Left colon (tissue), 2 donors: ENCODE measurements at places on chromosomes 1 and 21. TPM values are rescaled to one million over a fixed set of nuclear protein-coding genes. Genes with fewer than 3 reads are reported as not detected.

Gene ERVH48-1
- total RNA-seq = not detected

Gene S100A7
- total RNA-seq = not detected

Gene CNKSR1
- total RNA-seq = 37.3 TPM

Gene DUSP23
- total RNA-seq = 56.9 TPM

Gene BOLA1
- 11.0 TPM for total RNA-seq

Gene ADORA3
- total RNA-seq = 2.1 TPM

GRCh38 chr1:203996126-203996525, 76.8 kb upstream of the SOX13 start:
- DNase-seq = no peak

- no peak for DNase-seq
Measured at GRCh38 chr1:119953266-119953998, 57.1 kb upstream of the ADAM30 start.

- no peak for DNase-seq
Measured at GRCh38 chr1:151624783-151625182, 12.9 kb downstream of the SNX27 start.

GRCh38 chr1:188426561-188426960, 1597.8 kb downstream of the PLA2G4A start:
- no peak for DNase-seq

DNA sequence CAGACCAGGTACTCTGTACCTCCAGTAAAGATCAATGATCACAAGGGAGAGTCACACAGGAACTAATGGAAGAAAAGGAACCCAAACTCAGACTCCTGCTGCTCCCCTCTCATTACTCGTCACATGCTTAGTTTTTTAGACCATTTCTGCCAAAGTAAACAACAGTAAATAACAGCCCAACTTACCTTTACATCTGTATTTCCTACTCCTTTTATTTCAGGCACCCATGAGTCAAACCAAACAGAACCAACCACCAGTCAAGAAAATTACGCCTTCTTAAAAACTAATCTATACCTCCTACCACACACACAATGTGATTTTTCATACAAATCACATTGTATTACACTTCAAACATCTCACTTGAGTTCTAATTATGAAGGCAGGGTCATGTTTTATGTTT, 61.4 kb upstream of the HTR1D start:
- DNase-seq = no peak

DNA sequence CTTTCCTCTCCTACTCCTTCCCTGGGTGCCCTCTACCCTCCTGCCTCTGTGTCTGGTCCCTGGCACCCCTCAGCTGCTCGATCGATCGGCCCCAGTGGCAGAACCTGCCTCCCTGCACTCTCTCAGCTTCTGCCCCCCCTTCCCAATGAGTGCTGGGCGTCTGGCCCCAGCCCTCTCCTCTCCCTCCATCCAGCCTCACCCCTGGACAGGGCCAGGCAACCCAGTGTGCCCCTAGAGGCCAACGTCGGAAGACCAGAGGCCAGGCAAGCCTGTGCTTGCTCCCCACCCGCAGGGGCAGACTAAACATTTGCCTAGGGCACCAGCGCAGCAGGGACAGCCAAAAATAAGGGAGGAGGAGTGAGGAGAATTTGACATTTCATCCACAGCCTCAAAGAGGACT, 43.5 kb downstream of the LGR6 start:
- DNase-seq = peak; percentile 40

DNA sequence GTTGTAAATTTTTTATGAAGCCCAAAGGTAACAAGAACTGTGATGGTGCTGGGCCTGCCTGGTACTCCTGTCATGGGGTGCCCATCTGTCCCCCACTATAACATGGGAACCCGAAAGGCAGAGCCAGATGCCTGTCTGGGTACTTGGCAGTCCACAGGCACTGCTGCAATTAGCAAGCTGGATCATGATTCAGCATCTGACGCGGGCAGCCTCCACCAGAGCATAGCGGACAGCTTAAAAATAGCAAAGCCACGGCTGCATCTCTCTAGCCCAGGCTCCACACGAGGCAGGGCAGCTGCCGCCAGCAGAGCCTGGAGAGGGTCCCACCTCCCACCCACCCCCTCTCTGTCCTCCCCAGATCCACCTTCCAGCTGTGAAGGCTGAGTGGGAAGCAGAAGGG, 22.9 kb downstream of the SUSD4 start:
- no peak for DNase-seq

GRCh38 chr1:183069562-183070216, 46.5 kb downstream of the LAMC1 start:
- DNase-seq = no peak

DNA sequence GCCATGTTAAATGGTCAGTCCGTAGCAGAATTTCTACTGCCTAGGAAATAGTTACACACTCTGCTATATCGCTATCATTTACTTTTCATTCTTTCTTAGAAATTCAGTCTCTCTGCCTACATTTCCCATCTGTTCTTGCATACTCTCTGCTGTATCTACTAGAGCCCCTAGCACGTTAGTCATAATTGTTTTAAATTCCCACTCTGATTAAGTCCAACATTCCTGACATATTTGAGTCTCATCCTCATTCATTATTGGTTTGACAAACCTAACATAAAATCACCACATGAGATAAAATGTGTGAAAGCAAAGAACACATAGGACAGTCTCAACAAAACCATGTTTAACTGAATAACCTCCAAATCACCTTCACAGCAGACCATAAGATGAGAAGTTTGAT, 513.6 kb downstream of the PLPP3 start:
- DNase-seq = no peak

GRCh38 chr1:22962558-22962957, 10.1 kb downstream of the LACTBL1 start:
- DNase-seq = no peak

DNA sequence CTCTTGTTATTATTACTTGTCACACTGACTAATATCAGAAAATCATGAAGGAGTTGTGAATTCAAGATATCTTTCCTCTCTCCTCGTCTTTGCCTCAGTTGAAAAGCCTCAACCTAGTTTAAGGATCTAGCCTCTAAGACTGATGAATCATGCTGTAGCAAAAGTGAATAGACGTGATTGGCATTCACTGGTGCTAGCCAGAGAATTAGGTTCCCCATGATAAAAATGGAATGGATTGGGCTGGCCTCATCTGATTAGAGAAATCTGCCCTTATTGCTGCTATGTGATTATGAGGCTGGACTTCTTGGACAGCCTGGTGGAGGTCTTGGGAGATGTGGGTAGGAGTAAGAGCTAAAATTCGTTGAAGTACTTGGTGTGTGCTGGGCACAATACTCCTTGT, 208.2 kb downstream of the BACH1 start:
- no peak for DNase-seq

GRCh38 chr1:30779294-30780071, 21.9 kb upstream of the LAPTM5 start:
- peak; percentile 64 for DNase-seq

- DNase-seq = no peak
Measured at GRCh38 chr1:201025571-201026002, 2.1 kb upstream of the KIF21B start.

DNA sequence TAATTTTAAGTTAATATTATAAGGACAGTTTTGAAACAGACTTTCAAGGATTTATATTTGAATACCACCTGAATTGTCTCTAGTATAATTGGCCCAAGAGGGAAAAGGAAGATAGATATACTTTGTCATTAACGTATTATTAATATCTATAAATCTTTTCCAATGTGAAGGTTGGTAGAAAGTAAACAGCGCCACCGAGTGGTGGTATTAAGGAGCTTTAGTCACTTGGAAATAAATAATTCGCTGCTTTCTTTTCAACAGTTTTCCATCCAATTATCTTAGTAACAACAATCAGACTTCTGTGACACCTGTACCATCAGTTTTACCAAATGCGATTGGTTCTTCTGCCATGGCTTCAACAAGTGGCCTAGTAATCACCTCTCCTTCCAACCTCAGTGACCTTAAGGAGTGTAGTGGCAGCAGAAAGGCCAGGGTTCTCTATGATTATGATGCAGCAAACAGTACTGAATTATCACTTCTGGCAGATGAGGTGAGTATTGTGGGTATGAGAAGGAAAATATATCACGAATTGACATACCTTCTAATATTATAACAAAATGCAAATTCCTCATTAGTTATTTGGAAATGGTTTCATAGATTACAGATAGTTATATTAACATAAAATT, 37.7 kb downstream of the SH3GLB1 start:
- DNase-seq = peak; percentile 47

- DNase-seq = no peak
Measured at GRCh38 chr21:41024746-41025254, 143.2 kb upstream of the BACE2 start.

GRCh38 chr1:87170931-87171598, 157.6 kb upstream of the LMO4 start:
- no peak for DNase-seq

DNA sequence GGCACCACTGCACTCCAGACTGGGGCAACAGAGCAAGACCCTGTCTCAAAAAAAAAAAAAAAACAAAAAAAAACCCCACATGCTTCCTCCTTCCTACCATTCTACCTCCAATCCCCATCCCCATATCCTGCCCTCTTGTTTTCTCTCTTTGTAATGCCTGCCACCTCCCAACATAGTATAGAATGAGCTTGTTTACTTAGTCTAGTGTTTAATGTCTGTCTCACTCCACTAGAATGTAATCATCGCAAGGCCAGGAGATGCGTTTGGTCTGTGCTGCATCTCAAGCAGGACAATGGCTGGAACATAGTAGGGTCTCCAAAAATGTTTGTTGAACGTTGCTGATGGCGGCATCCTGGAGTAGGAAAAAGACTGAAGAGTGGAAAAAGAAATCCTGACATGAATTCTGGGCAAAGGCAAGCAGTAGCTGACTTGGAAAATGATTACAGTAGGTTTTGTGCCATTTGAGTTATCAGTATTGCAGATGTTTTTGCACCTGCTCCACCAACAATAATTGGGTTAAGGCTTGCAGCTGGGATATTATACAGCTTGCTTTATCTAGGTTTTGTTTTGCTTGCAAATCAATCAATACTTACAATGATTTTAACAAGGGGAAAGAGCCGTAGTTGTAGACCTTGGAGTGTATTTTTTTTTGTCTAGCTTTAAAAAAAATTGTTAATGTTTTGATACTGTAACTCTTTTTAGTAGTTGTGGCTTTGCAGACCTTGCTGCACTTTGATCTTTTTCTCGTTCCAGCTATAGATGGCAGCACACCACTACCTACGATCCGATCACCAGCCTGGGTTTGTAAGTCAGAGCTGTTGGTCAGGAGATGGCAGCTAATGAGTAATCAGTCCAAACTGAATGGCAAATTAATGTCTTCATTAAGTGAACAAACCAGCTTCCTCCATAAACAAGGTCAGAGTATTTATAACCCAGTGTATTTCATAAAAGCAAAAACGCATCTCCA, 62.4 kb downstream of the BACH1 start:
- DNase-seq = no peak

DNA sequence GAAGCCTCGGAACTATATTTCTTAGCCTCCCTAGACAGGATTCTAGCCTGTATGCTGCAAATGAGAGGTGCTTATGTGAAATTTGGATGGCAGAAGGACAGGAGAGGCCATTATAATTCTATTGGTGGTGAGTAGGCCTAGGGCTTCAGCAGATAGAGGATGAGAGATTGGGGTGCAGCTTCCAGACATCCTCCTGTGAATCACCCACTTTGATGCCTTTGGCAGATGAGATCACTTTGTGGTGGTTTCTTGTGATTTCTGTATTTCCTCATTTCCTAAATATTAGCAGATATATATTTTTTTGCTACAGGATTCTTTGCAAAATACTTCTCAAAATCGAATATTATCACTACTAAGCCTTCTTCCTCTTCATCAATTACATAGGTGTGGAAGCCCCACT, 37.3 kb downstream of the MFSD2A start:
- no peak for DNase-seq

DNA sequence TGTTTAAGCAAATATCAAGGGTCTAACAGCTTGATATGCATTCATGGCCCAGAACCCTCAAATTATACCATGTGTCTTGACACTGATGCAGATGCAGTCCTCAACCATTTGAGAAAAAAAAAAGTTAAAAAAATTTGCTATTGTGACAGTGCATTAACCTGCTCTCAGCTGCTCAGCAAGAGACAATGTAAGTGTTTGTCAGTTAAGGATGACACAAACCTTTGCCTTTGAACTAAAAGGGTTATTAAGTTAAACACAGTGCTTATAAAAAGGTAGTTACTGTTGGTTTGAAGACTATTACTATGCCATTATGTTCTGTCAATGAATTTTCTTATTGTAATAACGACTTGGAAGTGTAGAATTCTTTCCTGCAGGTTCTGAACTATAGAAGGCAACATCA, 655.6 kb upstream of the NEGR1 start:
- DNase-seq = no peak

DNA sequence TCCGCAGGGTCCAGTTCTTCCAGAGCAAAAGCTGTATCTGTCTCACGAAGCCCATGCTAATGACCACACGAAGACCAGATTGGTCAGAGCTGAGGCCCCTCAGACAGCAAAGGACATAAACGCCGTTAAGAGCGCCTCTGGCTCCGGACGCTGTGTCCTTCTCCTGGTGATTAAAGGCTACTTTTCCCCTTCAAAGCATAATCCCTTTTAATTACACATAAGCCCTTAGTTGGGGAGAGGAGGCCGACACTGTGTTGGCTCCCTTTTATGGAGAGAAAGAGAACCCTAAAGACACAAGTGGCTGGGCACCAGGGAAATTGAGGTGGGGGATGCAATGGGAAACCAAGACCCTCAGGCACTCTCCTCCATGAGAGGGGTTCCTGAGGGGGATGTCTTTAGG, at the start of gene ABCA4:
Gene ABCA4, minus strand, starts transcription at position 158 of the 400 bp plus-strand sequence. Its CDS starts 103 bp downstream, at position 55.
- no peak for DNase-seq

DNA sequence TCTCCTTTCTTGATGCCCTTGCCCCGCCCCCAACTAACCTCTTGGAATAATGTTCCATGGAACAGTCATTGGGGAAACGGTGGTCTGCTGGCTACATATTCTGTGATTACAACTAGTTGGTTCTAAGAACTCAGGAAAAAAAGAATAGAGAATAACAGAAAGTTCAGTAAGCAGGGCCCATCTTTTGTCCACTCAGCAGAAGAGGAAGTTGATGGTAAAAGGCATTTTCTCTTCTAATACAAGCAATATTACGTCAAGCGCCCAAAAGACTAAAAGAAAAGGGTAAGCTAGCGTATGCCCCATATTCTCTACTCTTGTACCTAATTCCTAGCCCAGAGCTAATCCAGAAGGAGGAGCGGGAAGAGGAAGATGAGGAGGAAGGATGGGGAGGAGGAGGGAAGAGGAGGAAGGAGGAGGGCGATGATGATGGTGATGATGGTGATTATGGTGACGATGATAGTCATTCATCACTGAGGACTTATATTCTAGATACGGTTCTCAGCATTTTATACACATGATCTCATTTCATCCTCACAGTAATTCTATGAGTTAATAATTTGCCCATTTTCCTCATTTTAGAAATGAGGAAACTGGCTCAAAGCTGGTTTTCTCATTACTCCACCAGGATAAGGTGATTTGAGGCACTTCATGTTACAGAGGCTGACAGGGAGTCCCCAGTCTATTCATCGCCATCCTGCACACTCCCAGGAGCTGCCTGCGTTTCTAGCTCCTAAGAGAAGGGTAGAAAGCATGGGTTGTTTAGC, 76.6 kb upstream of the EFHD2 start:
- DNase-seq = no peak

GRCh38 chr1:1797731-1798341, 19.6 kb upstream of the NADK start:
- DNase-seq = peak; percentile 36

GRCh38 chr1:7455796-7456721, 315.0 kb upstream of the VAMP3 start:
- DNase-seq = no peak

GRCh38 chr1:110785055-110785454, 87.9 kb upstream of the CD53 start:
- DNase-seq = no peak
